ENCODE measurements at places on chromosomes 2 and 18.

- no peak for DNase-seq
Observed at GRCh38 chr2:206611736-206612135, 30.6 kb upstream of the FAM237A start.

GRCh38 chr2:43059183-43059897 lies 167.1 kb downstream of the ZFP36L2 start:
- peak; percentile 89 for DNase-seq

GRCh38 chr2:196487417-196487816 lies 152.1 kb upstream of the CCDC150 start:
- DNase-seq = peak; percentile 56

DNA sequence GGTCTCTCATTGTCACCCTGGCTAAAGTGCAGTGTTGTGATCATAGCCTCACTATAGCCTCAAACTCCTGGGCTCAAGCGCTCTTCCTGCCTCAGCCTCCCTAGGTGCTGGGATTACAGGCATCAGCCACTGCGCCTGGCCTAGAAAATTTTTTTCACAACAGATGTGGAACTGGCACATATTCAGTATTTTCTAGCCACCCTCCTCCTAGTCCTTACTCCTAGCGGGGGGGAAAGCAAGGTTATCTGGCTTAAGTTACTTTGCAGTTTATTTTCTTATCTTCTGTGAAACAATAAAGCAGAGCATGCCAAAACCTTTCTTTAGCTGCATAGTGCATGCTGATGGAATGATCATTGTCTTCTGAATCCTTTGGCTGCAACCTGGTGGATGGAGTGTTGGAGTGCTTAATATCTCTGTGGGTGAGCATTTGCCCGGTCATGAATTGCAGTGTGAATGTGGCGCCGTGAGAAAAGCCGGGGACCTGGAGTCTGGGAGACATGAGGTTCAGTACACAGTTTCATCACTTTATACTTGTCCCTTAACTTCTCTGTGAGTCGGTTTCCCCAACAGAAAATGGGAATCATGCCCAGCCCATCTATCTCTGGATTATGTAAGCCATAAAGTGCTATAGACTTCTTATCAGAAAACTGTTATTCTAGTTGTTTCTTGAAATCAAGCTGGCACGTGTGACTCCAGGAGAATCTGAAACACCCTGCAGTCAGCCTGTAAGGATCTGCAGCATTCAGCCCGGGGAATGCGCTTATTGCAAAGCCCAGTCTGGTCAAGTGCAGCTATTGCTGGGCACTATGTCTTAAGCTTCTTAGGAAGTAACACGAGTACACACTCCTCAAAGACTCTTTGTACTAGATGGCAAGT lies 38.2 kb upstream of the MAP3K20 start:
- DNase-seq = no peak

DNA sequence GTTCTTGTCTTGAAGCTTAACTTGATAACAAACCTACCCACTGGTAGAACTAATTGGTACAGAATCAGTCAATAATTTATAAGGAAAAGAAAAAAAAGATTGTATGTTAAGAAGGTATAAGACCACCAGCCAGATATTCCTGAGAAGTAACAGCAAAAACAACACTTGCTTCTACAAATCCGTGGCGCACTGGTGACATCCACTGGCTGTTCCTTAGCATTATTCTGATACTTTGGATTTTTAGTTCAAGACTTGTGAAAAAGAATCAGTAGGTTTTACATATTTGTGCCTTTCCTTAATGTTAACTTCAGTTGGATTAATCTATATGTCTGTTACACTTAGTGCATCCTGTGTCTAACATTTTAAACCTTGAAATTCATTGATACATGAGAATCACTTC lies 141.8 kb downstream of the GRB14 start:
- peak; percentile 4 for DNase-seq

DNA sequence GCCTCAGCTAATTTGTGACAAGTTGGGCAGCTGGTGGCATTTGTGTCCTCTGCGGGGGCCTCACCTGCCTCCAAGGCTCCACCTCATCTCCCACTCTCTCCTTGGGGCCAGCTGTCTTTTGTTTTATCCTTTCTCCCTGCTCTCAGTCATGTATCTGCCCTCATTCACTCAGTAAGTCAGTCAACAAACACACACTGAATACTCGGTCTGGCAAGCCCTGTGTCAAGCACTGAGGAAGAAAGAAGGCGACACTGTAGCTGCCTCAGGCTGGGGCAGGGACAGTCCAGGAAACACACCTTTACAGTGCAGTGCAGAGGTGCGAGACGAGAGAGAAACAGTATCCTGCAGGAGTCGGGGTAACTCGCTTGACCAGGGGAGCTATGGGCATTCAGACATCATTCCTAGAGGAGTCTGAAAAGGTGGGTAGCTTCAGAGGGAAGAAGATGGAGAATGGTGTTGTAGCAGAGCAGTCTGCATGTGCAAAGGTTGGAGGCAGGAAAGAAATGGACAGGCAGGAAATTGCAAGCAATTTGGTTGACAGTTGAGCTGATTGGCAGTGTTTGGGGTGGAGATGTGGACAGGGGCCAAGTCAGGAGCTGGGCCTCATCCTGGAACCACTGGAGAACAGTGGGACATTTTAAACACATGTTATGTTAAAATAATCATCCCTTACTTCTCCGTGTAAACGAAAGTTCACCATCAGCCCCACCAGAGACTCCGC lies 34.9 kb downstream of the SCTR start:
- DNase-seq = no peak

DNA sequence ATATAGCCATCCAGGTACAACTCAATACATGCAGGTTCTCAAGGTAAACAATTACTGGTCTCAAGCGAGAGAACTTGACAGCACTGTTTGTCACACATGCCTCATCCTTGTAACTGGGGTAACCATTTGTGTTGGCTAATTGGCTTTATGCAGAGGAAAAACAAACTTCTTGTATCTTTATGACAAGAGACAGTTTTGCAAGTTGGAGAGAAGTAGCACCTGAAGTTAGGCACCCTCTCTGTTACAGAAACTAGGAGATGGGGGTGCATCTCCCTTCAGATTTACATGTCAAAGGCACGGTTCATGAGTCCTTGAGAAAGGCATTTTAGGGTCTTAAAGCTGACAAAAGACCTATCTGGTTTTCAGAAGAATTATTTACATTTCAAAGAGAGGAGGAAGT lies 241.7 kb downstream of the CD226 start:
- DNase-seq = no peak

DNA sequence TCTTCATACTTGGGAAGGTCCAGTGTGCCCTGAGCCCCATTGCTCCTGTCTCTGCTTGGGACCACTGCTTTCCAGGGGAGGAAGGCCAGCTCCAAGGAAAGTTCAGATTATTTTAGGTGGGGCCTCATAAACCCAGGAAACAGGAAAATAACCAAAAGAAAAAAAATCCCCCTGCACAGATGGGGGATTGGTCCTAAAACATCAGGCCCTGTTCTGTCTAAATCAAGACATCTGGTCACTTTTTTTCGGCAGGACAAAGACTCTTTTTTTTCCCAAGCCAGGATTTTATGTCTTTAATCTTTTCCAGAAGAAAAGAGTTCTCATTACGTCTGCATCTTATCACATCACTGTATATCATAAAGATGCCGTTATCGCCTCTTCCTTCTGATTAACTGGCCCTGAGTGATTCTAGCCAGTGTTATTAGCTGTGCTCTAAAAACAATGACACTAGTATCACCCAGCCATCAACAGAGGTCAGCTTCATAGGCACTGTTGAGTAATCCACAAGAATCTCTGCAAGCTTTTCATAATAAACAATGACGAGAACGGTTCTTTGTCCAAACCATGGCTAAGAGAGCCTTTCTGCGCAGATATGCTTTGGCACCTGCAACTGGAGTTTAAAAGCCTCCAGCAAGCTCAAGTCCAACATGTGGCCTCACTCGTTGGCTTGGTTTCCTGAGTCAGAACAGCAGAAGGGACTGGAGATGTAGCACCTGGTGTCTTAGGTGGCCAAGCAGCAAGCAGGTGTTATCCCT lies 138.2 kb downstream of the VAPA start:
- peak; percentile 76 for DNase-seq

DNA sequence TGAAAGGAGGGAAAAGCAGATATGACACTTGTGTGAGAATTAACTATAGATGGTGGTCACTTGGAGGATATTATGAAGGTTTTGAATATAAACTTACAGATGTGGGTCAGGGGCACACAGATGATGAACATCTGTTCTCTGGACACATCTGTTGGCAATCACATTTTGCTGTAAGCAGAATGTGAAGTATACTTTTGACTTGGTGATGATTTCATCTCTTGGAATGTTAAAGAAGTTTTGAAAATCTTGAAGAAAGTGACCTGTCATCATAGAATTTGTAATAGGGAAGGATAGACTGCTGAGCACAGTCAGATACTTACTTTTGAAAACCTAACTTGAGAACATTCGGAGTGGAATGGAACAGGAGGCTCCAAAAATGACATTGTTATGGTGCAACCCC lies 40.2 kb downstream of the PIKFYVE start:
- DNase-seq = peak; percentile 9

DNA sequence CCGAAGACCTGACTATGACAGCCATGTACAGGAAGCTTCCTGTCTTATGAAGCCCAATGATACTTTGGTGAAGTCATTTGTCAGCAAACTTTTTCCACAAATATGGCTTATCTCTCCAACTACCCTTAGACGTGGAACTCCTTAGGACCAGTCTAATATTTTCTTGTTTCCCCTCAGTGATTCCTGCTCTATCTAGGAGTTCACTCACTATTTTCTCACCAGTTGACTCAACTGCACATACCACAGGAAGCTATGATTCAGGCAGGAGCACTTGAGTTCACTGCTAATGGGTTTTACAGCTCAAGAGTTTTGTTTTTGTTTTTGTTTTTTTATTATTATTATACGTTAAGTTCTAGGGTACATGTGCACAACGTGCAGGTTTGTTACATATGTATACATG lies 109.3 kb downstream of the ANTXR1 start:
- peak; percentile 33 for DNase-seq

DNA sequence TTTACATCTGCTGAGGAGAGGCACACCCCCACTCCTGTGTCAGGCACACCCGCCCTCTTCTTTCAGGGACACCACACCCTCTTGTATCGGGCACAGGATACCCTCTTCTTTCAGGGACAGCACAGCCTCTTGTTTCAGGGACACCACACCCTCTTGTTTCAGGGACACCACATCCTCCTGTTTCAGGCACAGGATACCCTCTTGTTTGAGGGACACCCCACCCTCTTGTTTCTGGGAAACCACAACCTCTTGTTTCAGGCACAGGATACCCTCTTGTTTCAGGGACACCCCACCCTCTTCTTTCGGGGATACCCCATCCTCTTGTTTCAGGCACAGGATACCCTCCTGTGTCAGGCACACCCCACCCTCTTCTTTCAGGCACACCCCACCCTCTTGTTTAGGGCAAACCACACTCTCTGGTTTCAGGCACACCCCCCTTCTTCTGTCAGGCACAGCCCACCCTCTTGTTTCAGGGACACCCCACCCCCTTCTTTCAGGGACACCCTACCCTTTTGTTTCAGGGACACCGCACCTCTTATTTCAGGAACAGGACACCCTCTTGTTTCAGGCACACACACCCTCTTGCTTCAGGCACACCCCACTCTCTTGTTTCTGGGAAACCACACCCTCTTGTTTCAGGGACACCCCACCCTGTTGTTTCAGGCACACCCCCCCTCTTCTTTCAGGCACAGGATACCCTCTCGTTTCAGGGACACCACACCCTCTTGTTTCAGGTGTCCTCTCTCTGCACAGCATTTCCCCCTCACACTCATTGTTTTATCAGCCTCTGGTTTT lies 96.2 kb downstream of the TPO start:
- no peak for DNase-seq

DNA sequence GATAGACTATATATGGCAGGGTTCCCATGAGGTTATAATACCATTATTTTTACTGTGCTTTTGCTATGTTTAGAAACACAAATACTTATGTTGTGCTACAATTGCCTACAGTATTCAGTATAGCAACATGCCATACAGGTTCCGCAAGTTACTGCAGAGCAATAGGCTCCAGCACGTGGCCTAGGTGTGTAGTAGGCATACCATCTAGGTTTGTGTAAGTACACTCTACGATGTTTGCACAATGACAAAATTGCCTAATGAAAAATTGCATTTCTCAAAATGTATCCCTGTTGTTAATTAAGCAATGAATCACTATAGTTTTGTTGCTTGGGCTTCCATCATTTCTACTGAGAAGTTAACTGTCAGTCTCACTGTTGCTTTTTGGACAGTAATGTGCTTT lies 9.8 kb downstream of the CD302 start:
- no peak for DNase-seq

- DNase-seq = no peak
Observed at GRCh38 chr18:42536442-42536841, 579.0 kb downstream of the RIT2 start.

DNA sequence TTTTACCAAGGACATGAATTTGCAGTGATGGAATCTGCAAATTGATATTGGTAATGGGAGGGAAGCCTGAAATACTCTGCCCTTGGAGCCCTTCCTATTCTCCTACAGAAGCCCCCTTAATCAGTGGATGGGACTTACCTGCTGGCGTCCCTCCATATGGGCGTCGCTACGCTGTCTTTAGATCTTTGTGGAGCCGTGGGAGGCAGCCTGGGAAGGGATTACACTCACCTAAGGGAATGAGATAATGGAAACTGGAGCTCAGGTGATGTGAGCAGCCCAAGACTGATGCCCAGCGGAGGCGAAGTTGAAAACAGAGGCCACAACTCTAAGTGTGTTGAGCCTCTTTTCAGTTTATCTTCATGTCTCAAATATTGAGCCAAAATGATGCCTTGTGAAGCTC lies 306.6 kb downstream of the MYCN start:
- no peak for DNase-seq

- DNase-seq = no peak
Observed at GRCh38 chr18:10322435-10322834, 132.0 kb upstream of the APCDD1 start.

- DNase-seq = peak; percentile 59
Observed at GRCh38 chr2:38171208-38171855, 95.4 kb upstream of the CYP1B1 start.

DNA sequence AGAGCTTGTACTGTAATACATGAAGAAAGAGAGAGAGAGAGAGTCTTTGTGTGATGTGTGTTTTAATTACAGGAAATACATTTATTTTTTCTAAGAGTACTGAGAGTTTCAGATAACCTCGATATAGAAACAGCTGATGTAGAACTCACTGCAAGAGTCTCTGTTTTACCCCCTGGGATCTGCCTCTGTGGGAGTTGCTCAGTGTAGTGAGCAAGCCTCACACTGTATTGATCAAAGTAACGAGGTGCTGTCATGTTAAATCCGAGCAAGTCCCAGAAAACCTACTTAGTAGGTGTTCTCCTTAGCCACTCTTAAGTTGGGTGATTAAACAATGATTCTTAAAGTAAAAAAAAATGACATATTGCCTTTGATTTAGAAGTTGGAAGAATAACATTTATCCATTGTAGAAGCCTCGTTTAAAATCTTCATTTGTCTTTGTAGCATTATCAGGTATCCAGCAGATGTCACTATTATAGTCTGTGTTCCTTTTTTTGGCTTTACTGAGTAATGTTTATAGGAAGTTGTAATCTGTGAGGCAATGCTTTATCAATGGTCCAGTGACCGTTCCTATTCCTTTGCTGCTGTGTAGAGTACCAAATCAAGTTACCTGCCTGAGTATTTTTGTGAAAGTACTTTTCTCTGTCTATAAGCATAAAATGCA lies 219.0 kb downstream of the MYO3B start:
- no peak for DNase-seq
